Anterior cingulate cortex (tissue), 58 donors: ENCODE measurements at places on chromosomes 6 and 20.

GRCh38 chr20:46828471-46828870 is 66.2 kb upstream of the EYA2 start:
- no peak for DNase-seq

GRCh38 chr6:137230547-137230946 is 11.4 kb upstream of the IFNGR1 start:
- no peak for DNase-seq

DNA sequence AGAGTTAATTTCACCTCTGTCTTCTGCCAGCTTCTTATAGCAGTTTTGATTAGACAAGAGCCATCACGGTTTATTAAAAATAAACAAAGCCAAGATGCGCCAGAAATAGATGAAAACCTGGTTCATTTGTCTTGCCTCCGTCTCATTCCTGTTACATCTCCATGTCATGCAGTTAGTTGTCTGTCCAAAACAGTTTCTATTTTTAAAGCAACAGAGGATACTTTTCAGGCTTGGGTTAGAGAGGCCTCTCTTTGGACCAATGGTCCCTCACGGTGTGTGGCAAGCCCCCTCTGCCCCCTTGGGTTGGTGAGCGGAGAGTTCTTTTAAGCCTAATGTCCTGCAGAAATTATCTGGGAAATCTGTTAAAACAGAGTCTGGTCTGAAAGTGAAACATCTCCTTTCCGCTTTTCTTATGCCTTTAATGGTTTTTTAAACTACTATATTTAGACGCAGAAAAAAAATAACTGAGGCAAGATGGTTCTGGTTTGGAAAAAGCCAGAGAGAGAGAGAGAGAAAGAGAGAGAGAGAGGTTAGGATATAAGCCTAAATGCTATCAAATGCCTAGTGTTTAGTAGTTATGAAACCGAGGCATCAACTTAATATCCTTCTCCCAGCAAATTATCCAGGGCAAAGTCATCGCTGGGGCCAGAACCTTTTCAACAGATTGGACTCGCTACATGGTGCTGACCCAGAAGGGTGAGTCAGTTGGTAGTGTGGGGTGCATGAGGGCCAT is 64.5 kb downstream of the ZDHHC14 start:
- no peak for DNase-seq

DNA sequence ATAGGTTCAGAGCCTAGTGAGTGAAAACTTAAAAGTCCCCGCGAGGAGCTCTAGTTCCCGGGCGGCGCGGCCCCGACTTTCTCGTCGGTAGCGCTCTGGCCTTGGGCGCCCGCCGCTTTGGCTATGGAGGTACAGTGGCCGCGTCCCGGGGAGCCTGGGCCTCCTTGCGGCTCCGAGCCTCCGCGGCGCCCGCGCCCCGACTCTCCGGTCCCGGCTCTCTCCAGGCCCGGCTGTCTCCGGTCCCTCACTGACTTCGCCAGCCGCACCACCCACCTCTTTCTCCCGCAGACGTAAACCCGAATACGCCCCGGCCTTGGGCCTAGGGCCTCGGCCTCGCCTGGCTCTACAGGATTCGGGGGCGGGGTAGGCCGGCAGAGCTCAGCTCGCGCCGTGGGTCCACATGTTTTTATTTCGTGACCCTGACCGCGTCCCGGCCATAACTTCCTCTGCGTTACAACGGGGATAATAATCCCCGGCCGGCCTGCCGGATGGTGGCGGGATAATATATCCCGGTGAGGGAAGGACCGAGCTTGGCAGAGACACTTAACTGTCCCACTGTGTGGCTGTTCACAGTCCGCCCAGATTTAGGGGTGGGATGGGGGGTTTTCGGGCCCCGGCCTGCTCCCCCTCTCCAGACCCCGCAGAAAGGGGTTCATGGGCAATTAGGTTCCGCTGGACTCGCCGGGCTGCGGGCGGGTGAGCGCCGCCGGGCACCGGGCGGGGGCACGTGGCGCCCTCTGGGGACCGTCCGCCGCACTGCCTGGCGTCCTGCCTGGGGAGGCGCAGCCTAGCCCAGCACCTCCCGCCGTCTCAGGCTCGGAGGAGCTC is 10.0 kb upstream of the TBX18 start:
- DNase-seq: no peak

GRCh38 chr6:168047841-168048723 is 30.9 kb downstream of the FRMD1 start:
- peak; percentile 74 for DNase-seq

- DNase-seq: no peak
Measured at GRCh38 chr20:40639676-40640355, 49.2 kb downstream of the MAFB start.

GRCh38 chr20:48782901-48783308 is 44.9 kb downstream of the PREX1 start:
- no peak for DNase-seq

- DNase-seq: no peak
Measured at GRCh38 chr6:10276106-10276505, 138.8 kb downstream of the TFAP2A start.

GRCh38 chr20:3407040-3407770 is at the start of gene DNAAF9:
TSS of gene DNAAF9 (minus strand) at chr20:3407669. CDS start at chr20:3407557, 112 bp downstream.
- DNase-seq: peak; percentile 53

- DNase-seq: no peak
Measured at GRCh38 chr6:156974830-156975261, 197.7 kb downstream of the ARID1B start.

- no peak for DNase-seq
Measured at GRCh38 chr20:63007646-63008488, 1.1 kb upstream of the BHLHE23 start.

DNA sequence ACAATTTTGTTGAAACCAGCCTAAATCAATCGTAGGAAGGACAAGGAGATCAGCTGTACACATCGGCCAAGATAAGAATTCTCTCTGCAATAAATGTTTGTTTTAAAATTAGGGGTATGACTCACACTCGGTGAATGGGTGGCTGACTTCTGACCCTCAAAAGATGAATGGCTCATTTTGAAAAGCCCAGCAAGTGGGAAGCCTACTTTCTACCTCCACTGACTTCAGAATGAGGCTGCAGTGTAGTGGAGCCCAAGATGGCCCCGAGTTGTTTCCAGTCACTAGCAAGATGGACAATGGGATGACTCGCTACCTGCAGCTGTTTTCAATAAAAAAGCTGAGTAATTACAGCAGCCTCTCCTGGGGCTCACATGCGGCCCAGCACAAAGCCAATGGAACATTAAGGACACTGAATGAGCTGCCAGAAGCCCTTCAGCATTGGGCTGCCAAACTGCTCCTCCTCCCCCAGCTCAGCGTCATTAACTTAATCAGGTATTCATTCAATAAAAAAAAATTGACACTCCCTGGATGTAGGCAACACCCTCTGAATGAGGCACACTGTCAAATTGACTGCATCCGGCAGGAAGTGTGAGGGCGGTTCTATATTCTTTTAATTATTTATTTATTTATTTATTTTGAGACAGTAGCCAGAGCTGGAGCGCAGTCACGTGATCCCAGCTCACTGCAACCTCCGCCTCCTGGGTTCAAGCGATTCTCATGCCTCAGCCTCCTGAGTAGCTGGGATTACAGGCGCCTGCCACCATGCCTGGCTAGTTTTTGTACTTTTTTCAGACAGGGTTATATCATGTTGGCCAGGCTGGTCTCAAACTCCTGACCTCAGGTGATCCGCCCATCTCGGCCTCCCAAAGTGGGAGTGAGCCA is 107.3 kb downstream of the GMPR start:
- no peak for DNase-seq

DNA sequence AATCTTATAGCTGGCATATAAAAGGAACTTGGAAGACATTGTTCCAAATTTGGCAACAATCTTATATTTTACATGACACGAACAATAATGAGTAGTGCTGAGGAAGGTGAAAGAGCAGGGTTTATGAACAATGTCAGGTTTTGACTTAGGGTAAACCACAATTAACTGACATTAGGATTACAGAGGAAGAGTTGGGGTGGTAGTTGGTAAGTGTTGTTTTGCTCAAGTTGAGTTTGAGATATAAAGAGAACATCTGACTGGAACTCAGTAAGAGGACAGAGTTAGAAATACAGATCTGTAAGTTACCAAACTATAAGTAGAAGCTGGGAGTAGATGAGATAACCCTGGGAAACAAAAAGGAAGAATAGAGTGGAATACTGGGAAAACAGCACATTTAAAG is 15.1 kb downstream of the RTN4IP1 start:
- no peak for DNase-seq

DNA sequence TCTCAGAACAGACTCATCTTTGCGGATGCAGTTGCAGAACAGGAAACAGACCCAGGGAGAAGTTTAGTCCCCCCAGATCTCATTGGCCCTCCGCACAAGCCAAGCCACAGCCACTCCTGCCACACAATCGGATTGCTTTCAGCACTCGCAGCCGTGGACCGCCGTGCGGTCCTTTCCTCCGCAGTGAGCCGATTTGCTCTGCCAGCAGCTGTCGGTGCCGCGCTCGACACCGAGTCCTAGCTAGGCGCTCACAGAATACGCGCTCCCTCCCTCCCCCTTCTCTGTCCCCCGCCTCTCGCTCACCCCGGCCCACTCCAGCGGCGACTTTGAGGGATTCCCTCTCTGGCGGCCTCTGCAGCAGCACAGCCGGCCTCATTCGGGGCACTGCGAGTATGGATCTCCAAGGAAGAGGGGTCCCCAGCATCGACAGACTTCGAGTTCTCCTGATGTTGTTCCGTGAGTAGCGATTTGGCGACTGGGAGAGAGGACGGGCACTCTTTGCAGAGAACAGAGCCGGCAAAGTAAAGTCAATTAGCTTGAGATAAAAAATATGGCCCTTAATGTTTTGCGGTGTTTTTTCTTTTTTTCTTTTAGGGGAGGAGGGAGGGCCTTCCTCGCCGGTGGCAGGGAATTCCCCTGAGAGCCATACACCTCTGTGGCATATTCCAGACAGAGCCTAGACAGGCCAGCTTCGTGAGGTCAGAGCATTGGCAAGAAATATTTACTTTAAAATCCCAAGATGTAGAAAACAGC is at the start of gene LAMP5:
LAMP5 (plus strand) TSS at position 130 of the 753 bp plus-strand sequence; CDS start at position 393, 263 bp downstream.
- DNase-seq: no peak
